ENCODE measurements at places on chromosomes 3 and 15.

GRCh38 chr3:74000725-74001124 is 376.0 kb upstream of the PDZRN3 start:
- no peak for DNase-seq

- DNase-seq = no peak
Measured at GRCh38 chr15:62584301-62585235, 419.5 kb upstream of the C2CD4B start.

DNA sequence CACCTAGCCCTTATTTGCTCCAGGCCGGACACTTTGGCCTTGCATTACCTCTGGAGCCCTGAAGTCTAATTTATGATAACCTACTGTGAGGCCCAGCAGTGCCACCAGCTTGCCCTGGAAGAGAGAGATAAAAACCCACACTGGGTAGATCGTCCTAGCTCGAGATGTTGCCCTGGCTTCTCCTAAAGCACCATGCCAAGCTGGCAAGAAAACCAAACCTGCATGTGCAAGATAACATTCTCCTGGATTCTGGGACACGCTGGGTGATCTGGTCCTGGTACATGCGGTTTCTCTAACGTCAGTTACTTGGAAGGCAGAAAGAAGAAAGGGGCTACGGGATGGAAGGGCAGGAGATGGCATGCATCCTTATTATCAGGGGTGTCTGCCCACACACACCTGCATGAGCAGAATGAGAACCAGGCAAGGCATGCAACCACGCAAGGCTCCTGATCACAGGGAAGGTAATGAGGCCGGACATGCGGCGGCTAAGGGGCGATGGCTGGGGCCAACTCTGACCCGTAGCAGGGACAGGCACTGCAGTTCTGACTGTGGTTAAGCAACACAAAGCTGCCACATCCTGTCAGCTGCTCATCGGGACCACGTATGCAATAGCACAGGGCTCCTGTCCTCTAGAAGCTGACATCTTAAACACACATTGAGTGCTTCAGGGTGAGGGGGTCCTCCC is 73.0 kb downstream of the OXNAD1 start:
- DNase-seq = no peak

GRCh38 chr3:169457807-169458697 is 205.5 kb downstream of the MECOM start:
- no peak for DNase-seq

DNA sequence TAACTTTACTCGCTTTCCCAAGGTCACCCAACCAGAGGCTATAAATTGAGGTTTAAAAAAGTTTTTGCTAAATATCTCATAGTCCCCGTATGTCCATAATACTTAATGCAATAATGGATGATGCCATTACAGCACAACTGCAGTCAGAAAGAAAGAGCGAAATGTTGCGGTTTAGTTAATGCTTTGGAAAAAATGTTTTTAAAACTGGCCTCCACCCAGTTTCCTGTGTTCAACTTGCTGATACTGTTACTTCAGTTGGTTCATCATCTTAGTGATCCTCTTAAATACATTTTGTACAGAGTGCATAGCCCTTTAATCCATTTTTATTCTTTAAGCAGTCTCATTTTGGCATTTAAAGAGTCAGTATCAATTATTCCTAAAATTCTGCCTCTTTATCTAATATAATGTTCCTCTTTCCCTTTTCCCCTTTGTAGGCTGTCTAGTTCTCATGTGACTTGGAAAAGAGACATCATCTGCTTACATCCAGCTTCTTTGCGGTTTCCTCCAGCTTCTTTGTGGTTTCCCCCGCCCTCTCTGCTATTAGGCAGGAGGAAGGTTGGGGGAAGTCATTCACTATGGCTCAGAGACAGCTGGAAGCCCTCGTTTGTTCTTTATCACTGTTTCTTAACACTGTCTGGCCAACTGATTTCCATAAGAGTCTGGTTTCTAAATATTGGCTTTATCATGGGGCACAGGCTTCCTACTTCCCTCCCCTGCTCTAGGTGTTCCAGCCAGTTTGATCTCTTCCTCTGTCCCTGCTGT is 154.3 kb downstream of the GOLIM4 start:
- DNase-seq = no peak

- no peak for DNase-seq
Measured at GRCh38 chr15:62756326-62756994, 286.1 kb upstream of the TPM1 start.

GRCh38 chr3:100437721-100438622 is 36.6 kb downstream of the LNP1 start:
- no peak for DNase-seq

DNA sequence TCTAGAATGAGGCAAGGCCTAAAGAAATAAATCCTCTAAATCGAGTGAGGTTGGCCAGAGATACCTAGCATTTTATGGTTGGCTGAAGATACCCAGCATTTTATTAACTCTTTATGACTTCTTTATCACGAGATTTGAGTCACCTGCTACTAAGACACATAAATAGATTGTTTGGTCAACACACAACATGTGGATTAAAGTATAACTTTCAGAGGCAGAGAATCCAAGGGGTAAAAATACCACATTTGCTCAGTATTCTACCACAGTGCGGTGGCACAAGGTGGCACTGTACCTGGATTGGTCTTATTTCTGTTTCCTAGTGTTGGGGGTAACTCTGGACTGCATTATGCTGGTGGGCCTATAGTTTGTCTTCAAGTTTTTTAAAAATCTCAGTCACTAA is 27.0 kb upstream of the VILL start:
- DNase-seq = no peak

DNA sequence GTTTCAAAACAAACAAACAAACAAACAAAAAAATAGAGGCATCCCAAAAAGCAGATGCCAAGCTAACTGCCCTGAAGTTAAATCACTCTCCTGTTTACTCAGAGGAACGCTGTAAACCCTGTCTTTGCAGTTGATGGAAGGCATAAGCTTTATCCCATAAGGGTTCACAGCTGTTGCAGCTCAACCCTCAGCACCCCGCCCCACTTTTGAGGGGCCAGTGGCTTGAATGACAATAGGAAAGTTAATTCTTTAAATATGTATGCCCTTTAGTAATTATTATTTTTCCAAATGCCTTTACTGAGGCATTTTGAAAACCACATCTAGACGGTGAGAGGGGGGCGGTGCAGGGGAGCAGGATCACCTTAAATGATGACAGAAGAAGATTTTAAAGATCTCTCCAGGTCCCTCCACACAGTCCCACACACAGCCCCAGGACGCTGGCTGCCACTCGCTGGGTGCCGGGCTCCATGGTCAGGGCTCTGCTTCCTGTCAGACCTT is 272.1 kb downstream of the FAM43A start:
- no peak for DNase-seq

- no peak for DNase-seq
Measured at GRCh38 chr15:63075015-63075983, 32.8 kb downstream of the TPM1 start.

DNA sequence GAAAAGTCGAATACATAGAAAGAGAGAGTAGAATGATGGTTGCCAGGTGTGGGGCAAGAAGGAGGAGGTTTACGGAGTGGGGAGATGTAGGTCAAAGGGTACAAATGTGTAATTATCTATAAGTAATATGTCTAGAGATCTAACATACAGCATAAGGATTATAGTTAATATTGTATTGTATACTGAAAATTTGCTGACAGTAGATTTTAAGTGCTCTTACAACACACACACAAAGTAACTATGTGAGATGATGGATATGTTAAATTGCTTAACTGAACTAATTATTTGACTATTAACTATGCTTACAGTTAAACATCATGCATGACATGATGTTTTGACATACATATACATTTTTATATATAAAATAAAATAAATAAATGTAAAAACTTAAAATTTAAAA is 192.7 kb downstream of the ZIC4 start:
- no peak for DNase-seq

DNA sequence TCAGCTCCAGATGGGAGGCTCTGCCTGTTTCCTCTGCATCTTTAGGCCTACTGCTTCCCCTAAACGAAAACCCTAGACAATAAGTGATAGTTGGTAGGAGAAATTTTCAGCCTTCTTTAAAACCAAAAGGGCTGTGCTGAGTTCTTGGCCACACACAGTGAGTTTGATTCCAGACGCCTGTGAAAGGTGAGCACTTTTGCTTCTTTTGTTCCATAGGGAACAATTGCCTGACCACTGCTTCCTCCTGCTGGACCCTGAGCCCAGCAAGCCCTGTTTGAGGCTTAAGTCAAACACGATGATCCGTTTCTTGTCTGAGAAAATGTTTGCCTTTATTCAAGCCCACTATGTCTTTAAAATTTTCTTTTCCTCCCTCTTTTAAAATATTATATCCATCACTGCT is 493.9 kb downstream of the ZIC1 start:
- no peak for DNase-seq

GRCh38 chr15:48722764-48723661 is 77.5 kb upstream of the FBN1 start:
- no peak for DNase-seq

DNA sequence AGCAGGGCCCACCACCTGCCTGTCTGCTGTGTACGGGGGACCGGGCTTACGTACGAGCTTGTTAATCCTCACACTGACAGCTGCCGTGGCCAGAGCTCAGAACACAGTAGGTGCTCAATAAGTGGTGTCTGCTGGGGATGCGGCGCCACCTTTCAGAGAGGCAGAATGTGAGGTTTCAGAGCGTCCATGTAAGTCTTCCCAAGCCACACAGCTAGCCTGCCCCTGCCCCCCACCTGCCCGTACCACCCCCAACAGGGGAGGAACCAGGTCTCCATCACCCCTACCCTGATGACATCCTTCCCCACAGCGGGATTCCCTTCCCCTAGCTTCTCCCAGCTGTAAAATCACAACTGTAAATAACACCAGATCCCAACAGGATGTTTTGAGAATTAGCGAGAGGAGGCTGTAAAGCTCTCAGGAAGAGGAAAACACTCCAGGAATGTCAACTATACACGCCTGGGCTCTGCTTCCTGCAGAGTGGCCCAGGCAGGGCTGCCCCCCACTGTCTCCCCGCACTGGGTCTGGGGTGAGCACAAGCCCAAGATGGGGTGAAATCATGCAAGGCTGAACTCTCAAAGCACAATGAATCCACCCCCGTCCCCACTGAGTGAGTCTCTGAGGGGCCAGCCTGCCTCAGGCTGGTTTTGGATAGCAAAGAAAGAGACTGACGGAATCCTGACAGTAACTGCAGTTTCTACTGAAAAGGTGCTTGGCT is 250.1 kb upstream of the LYSMD4 start:
- DNase-seq = no peak

- no peak for DNase-seq
Measured at GRCh38 chr15:67613708-67614107, 71.2 kb downstream of the MAP2K5 start.

DNA sequence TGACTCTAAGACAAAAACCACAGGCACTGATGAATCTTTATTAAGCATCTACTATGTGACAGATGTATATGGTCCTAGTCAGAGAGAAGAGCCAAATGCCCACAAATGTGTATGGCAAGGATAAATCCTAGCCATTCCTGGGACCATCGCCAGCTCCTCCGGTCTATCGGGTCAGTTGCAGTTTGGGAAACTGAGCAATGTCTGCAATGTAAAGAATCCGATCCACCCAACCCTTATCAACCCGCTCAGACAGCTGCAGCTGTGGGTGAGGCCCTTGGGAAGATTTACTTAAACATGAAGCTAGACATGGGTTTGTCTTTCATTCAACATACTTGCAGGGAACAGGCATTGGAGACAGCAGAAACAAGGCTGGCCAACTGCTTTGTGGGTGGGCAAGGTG is 40.5 kb upstream of the CDV3 start:
- DNase-seq = no peak

DNA sequence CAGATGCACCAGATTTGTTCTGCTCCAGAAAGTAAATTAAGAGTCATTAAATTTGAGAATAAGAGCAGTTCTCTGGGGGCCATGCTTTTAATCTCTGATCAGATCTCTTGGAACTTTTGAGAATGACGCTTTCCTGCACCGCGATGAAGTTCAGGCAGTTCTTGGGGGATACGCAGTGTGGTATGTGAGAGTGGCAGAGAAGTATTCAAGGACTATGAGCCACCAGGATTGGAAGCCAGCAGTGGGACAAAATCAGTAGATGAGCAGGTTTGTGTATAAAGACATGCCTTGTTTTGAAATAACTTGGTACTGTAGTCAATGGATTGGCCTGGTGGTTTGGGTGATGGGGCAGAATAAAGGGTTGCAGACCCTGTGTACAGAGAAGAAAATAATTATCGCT is 483.6 kb downstream of the ERC2 start:
- no peak for DNase-seq

DNA sequence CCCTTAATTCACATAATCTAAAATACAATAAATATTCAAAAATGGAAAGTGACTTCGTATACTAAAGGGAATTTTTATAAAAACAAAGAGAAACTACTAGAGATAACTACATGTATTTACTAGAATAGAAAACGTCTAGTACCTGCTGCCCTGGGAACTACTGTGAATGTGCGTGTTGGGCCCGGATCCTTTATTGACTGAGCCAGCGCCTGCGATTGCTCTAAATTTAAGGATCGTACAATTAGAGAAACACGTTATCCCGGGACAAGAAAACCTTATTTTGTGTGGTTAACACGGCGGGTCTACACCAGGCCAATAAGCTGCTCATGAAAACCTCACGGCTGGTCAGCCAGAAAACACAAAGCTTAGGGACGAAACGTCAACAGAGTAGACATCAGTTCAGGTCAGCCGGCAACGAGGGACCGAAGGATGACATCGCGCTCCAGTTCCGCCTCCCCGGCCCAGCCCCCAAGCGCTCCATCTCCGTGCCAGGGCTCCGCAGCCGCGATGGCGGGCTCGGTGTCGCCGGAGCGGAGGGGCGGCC is 555 bp downstream of the TM2D3 start:
- DNase-seq = no peak

- no peak for DNase-seq
Measured at GRCh38 chr3:12585181-12585580, 28.3 kb downstream of the MKRN2 start.

Measured in cerebellar nuclear complex (tissue), 1 donor.